ENCODE measurements at places on chromosomes 7 and 10.

- DNase-seq, result no peak
Observed at GRCh38 chr10:75018686-75019307, 92.7 kb upstream of the SAMD8 start.

GRCh38 chr7:36021917-36022550 is 131.0 kb upstream of the EEPD1 start:
- no peak for DNase-seq

- peak; percentile 50 for DNase-seq
Observed at GRCh38 chr7:100568896-100569844, 4.5 kb downstream of the SAP25 start.

GRCh38 chr10:75091146-75091545 is 20.3 kb upstream of the SAMD8 start:
- no peak for DNase-seq

GRCh38 chr7:91710881-91711280 is 169.6 kb downstream of the MTERF1 start:
- DNase-seq, result no peak

GRCh38 chr7:144057954-144058353 is 9.2 kb downstream of the OR2A5 start:
- no peak for DNase-seq

DNA sequence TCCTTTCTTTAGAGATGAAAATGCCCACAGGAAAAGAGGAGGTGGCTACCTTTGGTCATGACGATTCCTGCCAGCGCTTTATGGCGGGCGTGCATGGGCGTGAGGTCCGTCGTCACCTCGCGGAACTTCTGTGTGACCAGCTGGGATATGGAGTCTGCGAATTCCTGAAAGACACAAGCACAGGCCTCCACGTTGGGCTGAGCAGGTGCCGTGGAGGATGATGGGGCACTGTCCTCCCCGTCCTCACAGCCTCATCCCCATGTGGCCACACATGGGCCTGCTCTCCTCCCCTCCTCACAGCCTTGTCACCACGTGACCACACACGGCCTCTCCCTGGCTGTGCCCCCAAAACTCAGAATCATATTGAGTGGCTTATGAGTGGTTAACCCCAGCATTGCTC is 214.7 kb downstream of the WDR37 start:
- DNase-seq, result no peak

GRCh38 chr7:99928994-99929729 is at the start of gene GJC3:
GJC3 (minus strand) TSS chr7:99929620; CDS start chr7:99929620, 0 bp downstream.
- DNase-seq, result peak; percentile 36

DNA sequence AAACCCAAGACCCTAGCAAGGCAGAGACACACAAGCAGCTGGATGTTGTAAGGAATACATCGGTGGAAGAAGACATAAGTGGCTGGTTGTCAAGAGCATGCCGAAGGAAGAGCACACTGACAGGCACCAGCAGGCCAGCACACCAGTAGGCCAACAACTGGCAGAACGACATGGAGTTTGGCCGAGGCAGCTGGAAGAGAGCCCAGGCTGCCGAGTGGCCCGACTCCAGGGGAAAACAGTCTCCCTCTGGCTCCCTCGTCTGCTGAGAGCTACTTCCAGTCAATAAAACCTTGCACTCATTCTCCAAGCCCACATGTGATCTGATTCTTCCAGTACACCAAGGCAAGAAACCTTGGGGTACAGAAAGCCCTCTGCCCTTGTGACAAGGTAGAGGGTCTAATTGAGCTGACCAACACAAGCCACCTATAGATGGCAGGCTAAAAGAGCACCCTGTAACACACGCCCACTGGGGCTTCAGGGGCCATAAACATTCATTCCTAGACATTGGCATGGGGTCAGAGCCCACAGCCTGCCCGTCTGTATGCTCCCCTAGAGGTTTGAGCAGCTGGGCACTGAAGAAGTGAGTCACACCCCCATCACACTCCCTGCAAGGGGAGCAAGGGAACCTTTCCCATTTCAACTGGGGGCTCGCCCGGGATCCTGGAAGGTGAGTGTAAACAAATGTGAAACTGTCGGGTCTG is 14.7 kb upstream of the TNS3 start:
- no peak for DNase-seq

DNA sequence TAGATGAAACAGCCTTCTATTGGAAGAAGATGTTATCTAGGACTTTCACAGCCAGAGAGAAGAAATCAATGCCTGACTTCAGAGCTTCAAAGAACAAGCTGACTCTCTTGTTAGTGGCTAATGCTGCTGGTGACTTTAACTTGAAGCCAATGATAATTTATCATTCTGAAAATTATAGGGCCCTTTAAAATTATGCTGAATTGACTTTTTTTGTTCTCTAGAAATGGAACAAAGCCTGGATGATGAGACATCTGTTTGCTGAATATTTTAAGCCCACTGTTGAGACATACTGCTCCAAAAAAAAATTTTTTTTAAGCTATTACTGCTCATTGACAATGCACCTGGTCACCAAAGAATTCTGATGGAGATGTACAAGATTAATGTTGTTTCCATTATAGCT is 189.2 kb downstream of the MBL2 start:
- DNase-seq, result no peak

DNA sequence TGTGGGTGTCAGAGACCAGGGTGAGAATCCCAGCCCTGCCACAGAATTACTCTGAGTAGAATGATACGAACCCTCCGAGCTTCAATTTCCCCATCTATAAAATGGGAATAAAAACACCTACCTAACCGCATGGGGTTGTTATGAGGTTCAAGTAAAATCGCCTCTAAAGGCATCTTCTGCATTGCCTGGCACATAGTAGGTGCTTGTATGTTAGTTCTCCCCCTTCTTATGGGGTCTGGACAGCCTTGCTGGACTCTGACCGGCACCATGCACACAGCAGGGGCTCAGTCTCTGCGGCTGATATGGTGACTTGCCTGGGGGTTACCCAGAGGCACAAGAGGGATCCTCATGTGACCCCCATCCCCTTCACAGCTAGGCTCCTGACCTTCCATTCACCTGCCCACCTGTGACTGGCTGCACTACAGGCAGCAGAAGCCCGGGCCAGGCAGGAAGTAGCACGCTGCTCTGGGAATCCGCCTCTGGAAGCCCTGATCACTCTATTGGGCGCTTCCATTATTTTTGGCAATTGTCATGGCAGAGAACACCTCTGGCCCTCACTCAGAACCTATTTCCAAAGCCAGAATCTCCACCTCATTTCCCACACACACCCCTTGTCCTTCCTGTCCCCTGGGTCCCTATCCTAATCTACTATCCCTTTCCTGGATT is 6.0 kb downstream of the SH3PXD2A start:
- no peak for DNase-seq

GRCh38 chr10:91017198-91017597 is 96.3 kb upstream of the ANKRD1 start:
- no peak for DNase-seq

- no peak for DNase-seq
Observed at GRCh38 chr7:149423449-149424110, 37.3 kb downstream of the ZNF777 start.

DNA sequence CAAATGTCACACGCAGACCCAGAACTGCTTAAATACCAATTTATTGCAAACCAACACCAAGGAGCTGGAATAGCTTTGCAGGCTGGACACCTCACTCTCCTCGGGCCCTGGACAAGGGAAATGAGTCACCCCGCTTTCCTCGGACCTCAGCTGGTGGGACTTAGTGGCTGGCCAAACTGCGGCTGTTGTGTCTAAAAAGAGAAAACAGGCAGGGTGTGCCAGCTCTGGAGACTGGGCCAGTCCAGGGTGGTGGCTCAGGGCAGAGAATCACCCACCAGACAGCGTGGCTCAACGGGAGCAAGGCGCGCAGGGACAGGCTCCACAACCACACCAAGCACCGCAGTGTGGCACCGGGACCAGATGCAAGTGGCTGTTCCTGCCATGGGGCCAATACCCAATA is 58.2 kb upstream of the CAMK2B start:
- DNase-seq, result no peak
